ENCODE measurements at places on chromosomes 4 and X. TPM values are rescaled to one million over a fixed set of nuclear protein-coding genes. Genes with fewer than 3 reads are reported as not detected.

- peaks cover 9% of the 10 kb centered on the region for H3K4me1 ChIP-seq
- H3K36me3 ChIP-seq: no peaks in the 10 kb centered on the region
- H3K27me3 ChIP-seq: no peaks in the 10 kb centered on the region
- peak overlapping the region; percentile 29 for H3K27ac ChIP-seq
Observed at GRCh38 chrX:20067709-20068561, 48.8 kb downstream of the MAP7D2 start.

Gene C4orf50
- total RNA-seq: 0.56 TPM

Gene PLXNB3
- 5.8 TPM for total RNA-seq

GRCh38 chr4:169098054-169098497 is 88.0 kb upstream of the CBR4 start:
- peaks cover 2% of the 10 kb centered on the region for H3K27me3 ChIP-seq
- H3K36me3 ChIP-seq: no peaks in the 10 kb centered on the region
- H3K27ac ChIP-seq: no peak overlapping the region
- H3K4me3 ChIP-seq: no peak overlapping the region
- no peak for DNase-seq

Measured in glutamatergic neuron (in vitro differentiated cells).